ENCODE measurements at places on chromosomes 7 and 10.
A peak's percentile ranks its signal among the peaks of the same experiment; 100 is the strongest.

GRCh38 chr7:108324053-108325038 lies 131.9 kb downstream of the NRCAM start:
- no peak for DNase-seq

DNA sequence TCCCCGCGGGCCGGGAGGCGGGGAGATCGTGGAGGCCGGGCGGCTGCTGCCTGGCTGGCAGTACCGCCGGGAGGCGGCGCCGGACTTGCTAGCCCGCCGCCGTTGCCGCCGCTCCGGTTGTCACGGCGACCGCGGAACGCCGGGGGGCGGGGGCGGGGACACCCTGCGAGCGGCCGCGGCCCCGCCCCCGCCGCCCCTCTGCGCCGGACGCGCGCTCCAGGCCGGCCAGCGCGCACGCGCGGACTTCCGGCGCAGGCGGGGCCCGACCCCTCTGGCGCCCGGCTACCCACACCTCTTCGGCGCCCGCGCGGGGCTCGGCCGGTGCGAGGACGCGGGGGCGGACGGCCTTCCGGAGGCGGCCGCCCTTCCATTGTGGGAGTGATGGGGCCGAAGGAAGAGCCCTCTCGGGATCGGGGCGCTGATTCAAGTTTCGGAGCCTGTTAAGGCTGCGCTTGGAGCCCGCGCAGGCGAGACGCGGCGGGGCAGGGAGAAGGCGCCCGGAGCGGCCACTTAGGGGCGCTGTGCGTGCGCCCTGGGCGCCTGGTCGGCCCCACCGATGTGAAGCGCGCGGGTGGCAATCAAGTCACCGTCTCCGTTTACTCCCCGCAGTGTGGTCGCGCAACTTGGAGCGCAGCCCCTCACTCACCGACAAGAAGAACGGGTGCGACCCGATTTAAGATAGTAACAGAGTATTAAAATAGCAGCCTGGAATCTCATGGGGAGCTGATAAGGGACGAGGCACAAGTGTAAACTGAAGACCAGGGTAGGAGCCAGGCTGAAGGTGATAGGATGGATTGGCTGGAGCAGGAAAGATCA lies 449 bp upstream of the DPY19L1 start:
- peak; percentile 97 for DNase-seq

- DNase-seq, result peak; percentile 5
Measured at GRCh38 chr10:63573068-63573697, 52.0 kb downstream of the REEP3 start.

DNA sequence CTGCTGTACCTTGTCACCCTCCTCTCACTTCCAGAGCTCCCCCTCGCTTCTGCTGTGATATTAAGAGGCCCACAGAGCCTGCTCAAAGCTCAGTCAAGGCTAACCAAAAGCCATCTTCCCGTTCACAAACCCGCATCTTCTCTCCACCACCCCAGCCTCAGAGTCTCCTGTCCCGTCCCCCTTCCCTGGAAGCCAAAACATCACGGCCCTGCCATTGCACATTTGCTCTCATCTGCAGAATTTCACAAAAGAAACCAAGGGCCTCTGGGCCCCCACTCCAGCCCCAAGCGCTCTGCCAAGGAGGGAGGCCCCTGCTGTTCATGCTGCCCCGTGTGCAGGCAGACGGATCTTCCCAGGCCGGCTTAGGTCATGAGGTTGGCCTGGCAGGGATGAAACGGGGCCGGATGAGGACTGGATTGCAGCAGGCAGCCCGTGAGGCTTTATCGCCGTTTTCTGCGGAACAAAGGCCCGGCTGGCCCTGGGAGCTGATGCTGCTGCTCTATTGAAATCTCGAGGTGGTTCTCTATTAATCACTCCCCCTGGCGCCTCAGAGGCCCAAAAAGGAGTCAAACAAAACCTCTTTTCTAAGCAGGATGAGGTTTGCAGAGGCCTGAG lies 31.6 kb upstream of the FOXK1 start:
- no peak for DNase-seq

- DNase-seq, result no peak
Measured at GRCh38 chr10:99945263-99945662, 64.5 kb downstream of the DNMBP start.

- DNase-seq, result no peak
Measured at GRCh38 chr10:56318816-56319215, 42.2 kb downstream of the ZWINT start.

- DNase-seq, result no peak
Measured at GRCh38 chr10:122363722-122364463, 10.6 kb upstream of the PLEKHA1 start.

- peak; percentile 66 for DNase-seq
Measured at GRCh38 chr7:23347682-23348180, 48.6 kb downstream of the MALSU1 start.

DNA sequence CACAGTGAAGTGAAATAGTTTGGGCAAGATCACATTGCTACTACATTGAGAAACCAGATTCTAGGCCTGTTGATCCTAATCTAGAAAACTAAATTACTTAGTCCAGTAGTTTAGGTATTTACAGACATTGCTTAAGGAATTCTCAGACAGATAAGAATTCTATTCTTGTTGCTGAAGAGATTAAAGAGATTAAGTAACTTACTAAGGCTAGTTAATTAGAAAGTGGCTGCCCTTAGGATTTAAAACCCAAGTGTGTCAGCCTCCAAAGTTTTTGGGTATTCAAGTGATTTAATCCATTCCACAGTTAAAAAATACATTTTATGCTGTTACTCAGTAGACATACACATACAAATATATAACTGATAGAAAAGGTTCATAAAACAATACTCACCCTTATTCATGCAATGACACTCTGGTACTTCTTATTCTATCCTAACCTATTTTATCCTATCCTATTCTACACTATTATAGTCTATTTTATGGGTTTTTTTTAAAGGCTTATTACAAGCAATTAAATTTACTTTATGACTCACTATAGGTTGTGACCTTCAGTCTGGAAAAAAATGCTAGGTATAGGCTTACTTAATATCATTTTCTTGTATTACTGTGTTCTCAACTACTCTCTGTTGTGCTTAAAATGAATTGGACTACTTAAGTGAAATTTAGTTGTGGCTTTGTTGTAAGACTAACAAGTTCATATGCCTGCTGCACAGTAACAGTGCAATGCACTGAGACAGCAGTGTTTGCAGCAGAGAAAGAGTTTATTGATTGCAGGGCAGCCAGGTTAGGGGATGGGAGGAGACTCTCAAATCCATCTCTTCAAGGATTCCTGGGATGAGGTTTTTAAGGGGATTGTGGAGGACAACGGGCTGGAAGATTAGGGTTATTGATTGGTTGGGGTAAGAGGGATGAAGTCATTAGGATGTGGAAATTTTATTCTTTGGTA lies 10.7 kb downstream of the SPAM1 start:
- DNase-seq, result no peak

GRCh38 chr10:97442277-97442676 lies 3.5 kb downstream of the EXOSC1 start:
- DNase-seq, result no peak

DNA sequence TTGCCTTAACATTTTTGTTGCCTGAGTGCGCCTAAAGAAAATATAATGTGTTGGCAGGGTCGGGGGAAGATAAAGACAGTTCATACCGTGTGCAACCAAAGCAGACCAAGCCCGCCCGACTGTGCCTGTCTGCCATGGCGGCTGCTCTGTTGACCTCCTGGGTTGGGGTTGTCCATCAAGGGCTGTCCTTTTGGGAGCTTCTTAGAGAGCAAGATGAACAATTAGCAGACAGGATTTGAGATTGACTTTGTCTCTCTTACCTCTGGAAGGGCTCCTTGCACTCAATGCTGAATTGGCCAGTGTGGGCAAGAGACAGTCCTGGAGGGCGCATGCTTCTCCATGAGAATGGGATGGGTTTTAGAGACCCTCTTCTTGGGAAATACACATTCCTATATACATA lies 319.6 kb downstream of the GLRX3 start:
- no peak for DNase-seq

- DNase-seq, result peak; percentile 31
Measured at GRCh38 chr10:105974803-105975456, 1189.6 kb downstream of the SORCS1 start.

GRCh38 chr7:29612596-29612995 lies 49.0 kb downstream of the PRR15 start:
- DNase-seq, result no peak

DNA sequence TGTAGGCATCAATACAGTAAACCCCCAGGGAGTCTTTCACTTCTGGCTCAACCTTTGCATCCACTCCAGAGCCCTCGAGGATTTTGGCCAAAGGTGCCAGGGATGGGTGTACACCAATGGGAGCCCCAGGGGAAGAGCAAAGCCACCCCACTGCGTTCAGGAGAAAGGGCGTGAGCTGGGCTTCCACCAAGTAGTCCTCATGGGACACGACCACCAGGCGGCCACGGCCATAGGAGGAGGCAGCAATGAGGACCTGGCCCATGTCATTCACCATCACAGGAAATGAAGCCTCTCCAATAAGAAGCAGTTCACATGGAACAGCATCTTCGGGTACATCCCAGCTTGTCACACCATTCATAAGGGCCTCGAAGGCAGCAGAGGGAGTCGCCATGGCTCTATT lies 25.8 kb downstream of the TCAF1 start:
- DNase-seq, result no peak

GRCh38 chr10:101934686-101935305 lies 91.2 kb upstream of the KCNIP2 start:
- DNase-seq, result no peak

DNA sequence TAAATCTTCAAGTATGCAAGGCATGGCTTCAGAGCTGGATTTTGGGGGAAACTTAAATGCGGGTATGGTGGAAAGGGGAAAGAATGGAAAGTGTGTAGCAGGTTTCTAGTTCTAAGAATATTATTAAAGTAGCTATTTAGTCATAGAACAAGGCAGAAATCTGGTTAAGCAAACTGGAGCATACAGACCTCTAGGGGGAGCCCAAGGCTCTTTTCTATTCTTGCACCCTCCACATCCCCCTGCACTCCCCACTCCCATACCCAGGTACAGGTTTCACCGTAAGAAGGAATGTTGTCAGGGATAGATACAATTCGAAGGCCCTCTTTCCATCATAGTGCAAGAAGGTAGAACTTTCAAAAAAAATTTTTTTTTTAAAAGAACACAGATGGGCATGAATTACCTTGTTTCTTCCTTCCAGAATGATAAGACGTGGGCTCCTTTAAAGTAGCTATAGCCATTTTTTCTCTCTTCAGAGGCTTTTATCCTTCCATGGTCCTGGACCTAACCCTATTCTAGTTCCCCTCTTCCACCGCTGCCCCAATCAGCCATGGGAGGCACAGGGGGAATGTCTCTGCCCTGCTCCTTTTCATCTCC lies 41.5 kb upstream of the SMIM30 start:
- DNase-seq, result peak; percentile 61

DNA sequence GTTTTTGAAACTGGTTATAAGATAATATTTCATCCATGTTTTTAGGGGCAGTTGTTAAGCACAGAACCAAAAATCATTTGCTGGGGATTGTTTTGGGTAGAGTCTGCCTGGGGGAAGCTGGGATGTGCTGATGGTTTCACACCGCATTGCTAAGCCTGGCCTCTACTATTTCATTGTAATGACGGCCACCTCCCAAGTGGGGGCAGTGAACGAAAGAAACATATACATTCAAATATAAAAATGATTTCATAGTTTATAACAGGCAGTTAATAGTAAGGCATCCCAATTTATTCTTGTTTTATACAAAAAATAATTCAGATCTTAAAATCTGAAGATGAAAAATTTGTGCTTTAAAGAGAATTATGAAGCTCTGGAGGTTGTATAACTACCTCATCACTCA lies 750.8 kb downstream of the REEP3 start:
- peak; percentile 27 for DNase-seq

DNA sequence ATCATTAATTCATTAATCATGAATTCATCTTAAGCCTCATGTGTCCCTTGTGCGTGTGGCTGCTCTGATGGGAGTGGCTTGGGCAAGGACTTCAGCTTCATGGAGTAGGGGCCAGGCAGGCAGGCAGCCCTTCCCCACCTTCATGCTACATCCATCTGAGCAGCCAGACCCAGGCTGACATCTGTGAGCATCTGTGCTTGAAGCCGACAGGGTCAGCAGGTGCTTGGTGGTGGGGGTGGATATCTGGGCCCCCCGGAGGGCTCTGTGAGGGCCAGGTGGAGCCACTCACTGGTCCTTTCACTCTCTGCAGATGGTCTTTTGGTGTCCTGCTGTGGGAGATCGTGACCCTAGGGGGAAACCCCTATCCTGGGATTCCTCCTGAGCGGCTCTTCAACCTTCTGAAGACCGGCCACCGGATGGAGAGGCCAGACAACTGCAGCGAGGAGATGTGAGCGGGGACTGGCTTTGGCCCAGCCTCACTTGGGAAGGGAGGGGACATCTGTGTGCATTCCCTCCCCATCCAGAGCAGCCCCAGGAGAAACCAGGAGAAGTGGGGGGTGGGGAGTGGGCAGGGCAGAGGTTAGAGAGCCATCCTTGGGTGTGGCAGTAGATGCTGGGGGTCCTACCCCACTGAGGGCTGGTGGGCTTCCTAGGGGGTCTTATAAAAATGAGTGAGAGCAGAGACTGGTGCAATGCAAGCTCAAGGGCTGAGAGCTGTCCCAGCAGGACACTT lies 14.7 kb upstream of the CSGALNACT2 start:
- no peak for DNase-seq

- DNase-seq, result no peak
Measured at GRCh38 chr7:85172530-85172941, 14.3 kb downstream of the SEMA3D start.

GRCh38 chr10:14858338-14858960 lies 20.2 kb upstream of the SUV39H2 start:
- no peak for DNase-seq

- no peak for DNase-seq
Measured at GRCh38 chr10:17645621-17646345, 1.8 kb downstream of the STAM start.

GRCh38 chr7:152076940-152077933 lies 51.8 kb downstream of the GALNT11 start:
- no peak for DNase-seq

- no peak for DNase-seq
Measured at GRCh38 chr10:44927352-44927751, 16.2 kb downstream of the TMEM72 start.

DNA sequence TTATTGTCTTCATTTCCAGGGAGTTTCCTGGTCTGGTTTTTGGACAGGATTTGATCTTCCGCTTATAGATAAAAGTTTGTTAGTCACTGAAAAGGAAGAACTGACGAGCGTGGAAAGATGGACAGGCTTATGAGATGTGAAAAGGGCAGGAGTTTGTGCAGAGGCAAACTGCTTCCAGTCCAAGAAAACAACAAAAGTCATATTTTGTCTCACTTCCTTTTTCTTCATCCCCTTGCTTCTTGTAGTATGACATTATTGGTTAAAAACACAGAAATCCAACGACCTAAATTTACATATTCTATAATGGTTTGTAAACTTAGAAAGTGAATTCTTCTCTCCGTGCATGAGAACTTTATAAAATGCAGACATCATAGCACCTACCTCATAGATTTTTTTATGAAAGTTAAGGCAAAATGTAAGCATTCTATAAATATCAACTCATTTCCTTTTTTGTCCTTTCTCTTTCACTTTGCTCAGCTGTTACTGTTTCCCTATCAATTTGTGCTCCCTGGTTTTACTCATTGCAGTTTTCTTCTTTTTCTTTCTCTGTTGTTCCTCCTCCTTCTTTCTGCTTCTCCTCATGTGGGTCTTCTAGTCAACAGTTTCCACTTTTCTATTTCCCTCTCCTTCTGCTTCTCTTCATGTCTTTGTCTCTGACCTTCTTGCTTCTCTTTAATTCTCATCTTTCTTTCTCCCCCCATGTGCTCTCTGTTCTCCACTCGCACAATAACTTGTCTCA lies 370.2 kb downstream of the ARL4A start:
- DNase-seq, result peak; percentile 5

All from hematopoietic multipotent progenitor cell treated with erythropoietin and hydrocortisone succinate and interleukin-3 and kit ligand, for 4 days (in vitro differentiated cells).